Right kidney (tissue), 9 donors: ENCODE measurements at places on chromosomes 6 and 20.

DNA sequence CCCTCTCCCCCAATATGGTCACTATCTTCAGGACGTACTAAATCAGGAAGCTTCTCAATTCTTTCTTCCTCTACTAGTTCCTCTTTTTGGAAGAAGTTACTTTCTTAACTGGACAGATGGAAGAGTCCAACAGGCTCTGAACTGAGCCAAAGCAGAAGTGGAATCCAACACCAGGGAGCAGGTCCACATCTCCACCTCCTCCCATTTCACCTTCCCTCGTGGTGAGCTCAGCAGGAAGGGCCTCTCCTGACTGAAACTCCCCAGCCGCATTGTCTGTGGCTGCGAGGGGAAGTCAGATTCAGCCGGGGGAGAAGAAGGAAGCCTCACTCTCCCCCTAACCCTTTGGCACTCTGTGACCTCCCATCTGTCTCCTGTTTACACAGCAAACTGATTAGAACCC lies 63.8 kb upstream of the UST start:
- DNase-seq = no peak

GRCh38 chr6:119535332-119535731 lies 185.8 kb upstream of the MAN1A1 start:
- DNase-seq = no peak

DNA sequence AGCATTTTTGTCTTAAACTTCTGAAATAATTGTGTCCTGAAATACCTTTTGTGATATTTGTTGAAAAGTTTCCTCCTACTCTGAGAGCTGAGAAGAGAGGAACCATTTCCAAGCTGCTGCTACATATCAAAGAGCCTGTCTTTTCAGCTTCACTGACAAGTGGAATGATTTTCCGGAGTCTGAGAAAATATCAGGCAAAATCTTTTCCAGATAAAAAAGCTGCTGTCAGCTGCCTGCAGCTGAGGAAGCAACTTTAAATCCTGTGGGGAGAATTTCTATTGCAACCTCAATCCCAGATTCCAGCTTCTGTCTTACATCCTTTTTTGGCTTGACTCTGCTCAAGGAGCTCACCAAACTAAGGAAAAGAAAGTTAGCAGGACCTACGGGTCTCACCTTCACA lies 904.3 kb downstream of the PHF3 start:
- no peak for DNase-seq

GRCh38 chr6:24936641-24937317 lies 1.0 kb upstream of the RIPOR2 start:
- DNase-seq = no peak

DNA sequence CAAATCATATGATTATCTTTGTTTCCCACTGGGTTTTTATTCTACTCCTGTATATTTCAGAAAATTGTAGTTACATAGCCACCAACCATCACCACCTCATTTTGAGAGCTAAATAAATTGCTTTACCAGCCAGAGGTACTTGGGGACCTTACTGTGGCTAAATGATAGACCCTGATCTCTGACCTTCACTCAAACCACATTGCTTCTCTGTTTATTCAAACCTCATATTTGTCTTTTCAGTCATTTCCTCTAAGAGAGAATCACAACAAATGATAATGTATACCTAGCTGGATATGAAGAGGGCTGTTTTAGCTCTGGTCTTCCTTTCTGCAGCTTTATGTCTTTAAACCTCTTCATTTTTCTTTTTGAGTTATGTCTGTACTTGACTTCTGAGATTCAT lies 142.8 kb downstream of the ADGB start:
- no peak for DNase-seq

- no peak for DNase-seq
These were observed 2.7 kb upstream of the RHAG start for GRCh38 chr6:49639177-49639817.

- DNase-seq = no peak
These were observed 40.8 kb upstream of the MDFI start for GRCh38 chr6:41597246-41598000.

- DNase-seq = no peak
These were observed 30.5 kb downstream of the MDGA1 start for GRCh38 chr6:37667050-37667814.

GRCh38 chr6:11983306-11983705 lies 28.8 kb upstream of the HIVEP1 start:
- no peak for DNase-seq
